Activated CD4-positive, alpha-beta T cell treated with anti-CD3 and anti-CD28 coated beads, Interleukin-2, amount 50 U/mL, for 16 hours (primary cell): ENCODE measurements at places on chromosomes 5 and 9.

DNA sequence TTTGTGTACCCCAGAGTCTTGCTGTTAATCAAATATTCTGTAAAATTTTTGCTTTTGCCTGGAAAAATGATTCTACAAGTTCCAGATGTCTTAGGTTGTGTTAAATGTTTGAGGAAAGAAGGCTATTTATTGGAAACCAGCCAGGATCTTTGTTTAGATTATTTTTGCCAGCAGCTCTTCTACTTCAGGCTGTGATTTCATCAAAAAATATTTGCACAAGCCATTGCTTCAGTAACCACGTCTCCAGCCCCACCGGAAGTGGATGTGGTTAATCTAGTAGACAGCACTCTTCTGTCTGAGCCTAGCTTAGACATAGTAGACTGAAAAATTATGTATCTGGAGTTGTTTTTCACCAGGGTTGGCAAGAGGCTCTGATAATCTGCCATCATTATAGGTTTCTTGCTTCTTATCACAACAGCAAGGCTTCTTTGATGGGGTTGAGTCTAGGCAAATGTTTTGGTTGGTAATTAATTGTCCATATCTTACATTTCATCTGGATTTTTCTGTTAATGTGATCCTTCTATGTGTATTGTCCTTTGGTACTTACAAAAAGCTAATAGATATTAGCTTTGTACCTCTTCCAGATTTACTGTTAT is 17.1 kb downstream of the KCTD16 start:
- DNase-seq = peak; percentile 83

DNA sequence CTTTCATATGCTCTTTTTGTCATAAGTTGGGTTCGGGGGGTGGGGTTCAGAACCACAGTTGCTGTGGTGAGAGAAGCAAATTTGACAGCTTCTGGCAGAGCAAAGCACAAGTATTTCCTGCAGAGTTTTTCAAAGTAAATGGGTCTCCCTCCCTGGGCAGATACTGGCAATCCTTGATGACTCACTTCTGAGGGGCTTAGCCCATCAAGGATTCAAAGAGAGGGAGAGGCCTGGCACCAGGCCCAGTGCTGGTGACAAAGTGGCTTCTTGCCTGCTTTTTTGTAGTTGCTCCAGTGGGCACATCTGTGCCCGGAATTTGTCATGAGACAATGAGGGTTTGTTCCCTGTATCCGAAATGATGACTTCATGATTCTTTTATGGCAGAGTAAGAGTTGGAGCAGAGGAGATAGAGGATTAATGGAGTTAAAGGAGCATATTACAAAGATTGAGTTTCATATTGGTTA is 46.6 kb upstream of the TNC start:
- no peak for DNase-seq

DNA sequence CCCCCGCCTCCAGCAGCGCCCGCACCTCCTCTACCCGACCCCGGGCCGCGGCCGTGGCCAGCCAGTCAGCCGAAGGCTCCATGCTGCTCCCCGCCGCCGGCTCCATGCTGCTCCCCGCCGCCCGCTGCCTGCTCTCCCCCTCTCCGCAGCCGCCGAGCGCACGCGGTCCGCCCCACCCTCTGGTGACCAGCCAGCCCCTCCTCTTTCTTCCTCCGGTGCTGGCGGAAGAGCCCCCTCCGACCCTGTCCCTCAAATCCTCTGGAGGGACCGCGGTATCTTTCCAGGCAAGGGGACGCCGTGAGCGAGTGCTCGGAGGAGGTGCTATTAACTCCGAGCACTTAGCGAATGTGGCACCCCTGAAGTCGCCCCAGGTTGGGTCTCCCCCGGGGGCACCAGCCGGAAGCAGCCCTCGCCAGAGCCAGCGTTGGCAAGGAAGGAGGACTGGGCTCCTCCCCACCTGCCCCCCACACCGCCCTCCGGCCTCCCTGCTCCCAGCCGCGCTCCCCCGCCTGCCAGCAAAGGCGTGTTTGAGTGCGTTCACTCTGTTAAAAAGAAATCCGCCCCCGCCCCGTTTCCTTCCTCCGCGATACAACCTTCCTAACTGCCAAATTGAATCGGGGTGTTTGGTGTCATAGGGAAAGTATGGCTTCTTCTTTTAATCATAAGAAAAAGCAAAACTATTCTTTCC is 19.3 kb downstream of the CDKN2A start:
- peak; percentile 28 for DNase-seq

DNA sequence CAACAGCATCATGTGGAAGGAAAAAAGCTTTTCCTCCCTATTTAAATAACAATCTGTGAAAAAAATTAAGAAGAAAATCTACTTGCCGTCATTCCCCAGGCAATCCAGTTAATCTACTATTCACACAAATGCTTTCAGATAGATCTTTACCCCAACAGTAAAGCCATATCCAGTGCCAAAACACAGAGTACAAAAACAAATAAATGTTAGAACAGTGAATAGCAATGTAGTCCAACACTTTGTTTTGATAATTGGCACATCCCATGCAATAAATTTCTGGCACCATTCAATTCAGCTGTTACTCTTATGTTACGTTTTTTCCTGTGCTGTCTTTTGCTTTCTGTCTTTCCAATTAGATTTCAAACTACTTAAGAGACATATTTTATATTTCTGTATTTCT is 2245.5 kb upstream of the WWC1 start:
- no peak for DNase-seq

DNA sequence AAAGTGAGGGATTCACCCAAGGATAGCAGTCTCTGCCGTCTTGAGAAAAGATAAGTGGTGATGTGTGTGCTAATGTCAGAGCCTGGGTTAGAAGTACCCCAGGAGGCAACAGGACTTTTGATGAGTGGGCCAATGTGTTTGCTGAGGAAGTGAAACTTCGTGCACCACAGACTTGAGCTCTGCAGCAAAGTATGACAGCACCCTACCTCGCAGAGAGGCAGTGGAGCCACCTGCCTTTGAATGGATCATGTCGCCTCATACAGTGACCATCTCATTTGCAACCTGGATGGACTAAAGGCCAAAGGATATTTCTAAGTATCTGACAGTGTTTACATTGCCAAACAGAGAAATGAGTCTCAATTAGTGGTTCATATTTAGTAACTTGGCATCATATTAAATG is 593.9 kb upstream of the GRAMD2B start:
- DNase-seq = no peak

- DNase-seq = no peak
Observed at GRCh38 chr5:1808439-1808838, 7.2 kb downstream of the NDUFS6 start.

- no peak for DNase-seq
Observed at GRCh38 chr9:71245651-71246050, 124.2 kb upstream of the TRPM3 start.

DNA sequence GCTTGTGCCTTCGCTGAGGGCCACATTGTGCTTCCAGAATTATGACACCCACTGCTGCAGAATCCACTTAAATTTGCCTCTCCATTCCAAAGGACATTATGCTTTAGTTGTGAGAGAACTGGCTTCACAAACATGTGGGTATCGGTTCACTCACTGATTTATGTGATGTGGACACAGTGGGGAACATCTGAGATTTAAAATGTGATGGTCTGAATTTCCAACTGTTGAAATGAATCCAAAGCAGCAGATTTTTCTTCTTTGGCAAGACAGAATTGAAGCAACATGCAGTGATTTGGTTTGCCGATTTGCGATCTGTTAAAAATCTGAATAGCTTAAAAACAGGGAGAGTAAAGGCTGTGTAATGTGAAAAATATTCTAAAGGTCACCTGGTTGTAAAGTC is 20.3 kb downstream of the PCSK5 start:
- no peak for DNase-seq

- no peak for DNase-seq
Observed at GRCh38 chr9:130627896-130628792, 36.2 kb upstream of the PRDM12 start.

- no peak for DNase-seq
Observed at GRCh38 chr5:55993731-55994494, 850 bp downstream of the IL6ST start.

GRCh38 chr9:129648092-129648763 is 6.3 kb upstream of the ASB6 start:
- DNase-seq = no peak

- no peak for DNase-seq
Observed at GRCh38 chr5:119417891-119418605, 34.2 kb upstream of the HSD17B4 start.

- DNase-seq = no peak
Observed at GRCh38 chr5:118752969-118753368, 235.4 kb downstream of the DTWD2 start.

GRCh38 chr5:107969847-107970246 is 299.1 kb upstream of the EFNA5 start:
- DNase-seq = no peak

- DNase-seq = no peak
Observed at GRCh38 chr9:78871086-78871451, 574.1 kb downstream of the PSAT1 start.

DNA sequence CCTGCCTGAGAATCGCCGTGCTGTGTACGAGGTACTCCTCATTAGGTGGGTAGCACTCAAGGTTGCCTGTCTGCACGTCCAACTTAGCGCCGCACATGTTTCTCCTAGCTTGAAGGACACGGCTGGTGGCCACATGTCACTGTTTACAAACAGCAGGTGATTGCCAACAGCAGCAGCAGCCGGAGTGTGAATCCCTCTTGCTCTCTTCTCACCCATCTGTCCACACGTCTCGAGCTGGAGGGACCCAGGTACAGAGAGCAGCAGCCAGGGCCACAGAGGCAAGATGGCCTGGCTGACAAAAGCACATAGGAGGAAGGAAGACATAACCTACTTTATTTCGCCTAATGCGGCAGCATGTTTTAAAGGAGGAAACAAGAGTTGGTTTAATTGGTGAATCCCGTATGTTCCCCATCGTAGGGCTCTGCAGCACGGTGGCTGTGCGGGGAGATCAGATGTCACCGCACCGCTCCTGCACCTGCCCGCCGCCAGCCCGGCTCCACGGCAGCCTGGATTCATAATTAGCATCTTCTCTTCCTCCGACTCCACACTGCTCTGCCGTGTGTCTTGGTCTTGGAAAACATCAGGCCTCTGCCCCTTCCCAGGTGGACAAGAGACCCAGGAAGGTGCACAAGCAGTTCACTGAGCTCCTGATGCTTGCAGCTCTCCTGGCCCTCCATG is 201.6 kb upstream of the IRX1 start:
- no peak for DNase-seq

- no peak for DNase-seq
Observed at GRCh38 chr9:98219794-98220370, 27.4 kb upstream of the CORO2A start.

DNA sequence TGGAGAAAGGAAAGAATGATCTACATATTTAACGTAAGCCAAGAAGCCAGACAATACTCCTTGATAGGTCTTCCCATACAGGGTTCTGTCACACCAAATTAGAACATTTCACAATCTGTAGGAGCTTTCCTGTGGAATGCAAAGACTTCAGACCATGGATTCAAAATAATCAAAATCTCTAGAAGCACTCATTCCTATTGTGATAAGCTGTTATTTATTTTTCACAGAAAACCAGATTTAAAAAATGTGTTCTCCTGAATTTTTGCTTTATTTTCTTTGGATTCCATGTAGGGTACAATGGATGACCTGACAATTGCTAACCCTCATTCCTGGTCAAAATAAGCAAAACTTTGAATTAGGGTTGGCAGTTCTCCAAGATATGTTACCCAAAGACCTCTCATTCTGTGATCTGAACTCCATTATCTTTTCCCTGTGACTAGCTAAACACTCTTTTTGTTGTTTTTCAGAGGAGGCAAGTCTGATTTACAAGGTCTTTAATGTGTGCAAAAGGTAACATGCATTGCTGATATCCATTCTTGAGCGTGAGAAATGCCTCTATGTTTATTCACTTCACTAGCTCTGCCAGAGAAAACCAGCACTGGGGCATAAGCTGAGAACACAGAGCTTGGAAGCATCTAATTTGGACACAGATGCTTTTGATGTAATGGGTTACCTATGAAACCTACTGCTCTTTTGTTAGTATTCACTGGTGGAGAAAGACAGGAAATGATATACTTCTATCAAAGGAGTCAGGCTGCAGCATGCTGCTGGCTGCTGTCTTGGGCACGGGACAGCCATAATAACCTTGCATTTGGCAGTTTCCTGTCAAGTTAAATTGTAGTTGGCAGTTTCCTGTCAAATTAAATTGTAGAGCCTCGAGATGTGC is 31.4 kb downstream of the ACTBL2 start:
- DNase-seq = no peak

- DNase-seq = no peak
Observed at GRCh38 chr9:27602954-27603353, 29.7 kb upstream of the C9orf72 start.

- DNase-seq = no peak
Observed at GRCh38 chr9:122383992-122384461, 13.2 kb downstream of the PTGS1 start.

- no peak for DNase-seq
Observed at GRCh38 chr5:15383469-15383868, 116.5 kb upstream of the FBXL7 start.

DNA sequence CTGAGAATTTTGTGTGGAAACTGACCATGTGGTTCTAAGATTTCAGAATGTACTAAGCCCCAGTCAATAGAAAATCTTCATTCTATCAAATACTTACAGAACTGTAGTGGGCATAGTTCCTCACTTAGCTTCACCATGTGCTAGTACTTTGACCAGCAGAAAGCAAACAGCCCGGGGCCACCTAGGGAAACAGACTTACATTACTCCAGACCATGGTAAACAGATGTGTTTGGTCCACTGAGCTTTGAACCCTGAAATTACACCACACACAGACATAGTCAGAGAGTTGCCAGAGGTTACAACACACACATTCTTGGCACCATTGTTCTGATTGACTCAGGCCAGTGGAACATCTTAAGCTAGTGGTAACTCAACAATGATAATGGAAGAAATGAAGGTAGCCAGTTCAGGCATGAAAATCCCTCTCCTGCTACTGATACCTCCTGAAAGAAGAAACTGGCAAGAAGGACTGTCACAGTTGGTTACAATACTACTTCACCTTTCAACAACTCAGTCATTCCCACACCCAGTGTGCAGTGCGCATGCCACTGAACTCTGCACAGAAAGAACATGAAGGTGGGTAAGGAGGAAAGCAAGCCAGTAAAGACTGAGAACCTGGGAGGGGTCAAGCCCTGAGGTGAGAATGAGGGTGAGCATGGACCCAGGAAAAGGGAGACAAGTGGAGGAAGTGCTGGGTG is 18.7 kb upstream of the LECT2 start:
- DNase-seq = no peak

GRCh38 chr5:112655513-112655912 is 82.2 kb upstream of the APC start:
- no peak for DNase-seq

GRCh38 chr5:83015676-83016075 is 61.5 kb downstream of the TMEM167A start:
- no peak for DNase-seq

GRCh38 chr5:114438471-114438870 is 76.6 kb downstream of the KCNN2 start:
- DNase-seq = no peak

DNA sequence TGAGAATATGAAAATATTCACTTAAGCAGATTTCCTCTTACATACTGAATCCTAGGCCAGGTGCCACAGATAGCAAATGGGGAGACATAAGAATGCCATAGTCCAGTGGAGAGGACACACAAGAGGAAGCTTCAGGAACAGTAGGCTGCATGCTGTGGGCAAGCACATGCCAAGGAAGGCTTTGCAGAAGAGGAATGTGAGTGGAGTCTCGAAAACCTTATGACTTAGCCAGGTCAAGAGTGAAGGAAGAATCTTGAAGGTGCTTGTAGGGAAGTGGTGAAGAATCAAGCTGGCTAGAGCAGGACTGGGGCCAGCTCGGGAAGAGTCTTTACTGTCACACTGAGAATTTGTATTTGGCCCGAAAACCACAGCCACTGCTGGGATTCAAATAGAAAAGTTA is 20.4 kb downstream of the RPS23 start:
- DNase-seq = no peak
